Ascending aorta (tissue), 2 donors: ENCODE measurements at places on chromosomes 7 and 10.

GRCh38 chr10:81728692-81729091, 146.3 kb upstream of the NRG3 start:
- DNase-seq: no peak
- no peaks in the 10 kb centered on the region for H3K4me1 ChIP-seq
- no peak overlapping the region for H3K27ac ChIP-seq
- H3K4me3 ChIP-seq: no peak overlapping the region
- no peaks in the 10 kb centered on the region for H3K36me3 ChIP-seq
- H3K27me3 ChIP-seq: no peaks in the 10 kb centered on the region

GRCh38 chr10:70348228-70348850, 34.1 kb downstream of the LRRC20 start:
- H3K4me3 ChIP-seq: no peak overlapping the region
- H3K4me1 ChIP-seq: no peaks in the 10 kb centered on the region
- H3K27ac ChIP-seq: no peak overlapping the region
- no peaks in the 10 kb centered on the region for H3K27me3 ChIP-seq
- no peaks in the 10 kb centered on the region for H3K36me3 ChIP-seq

- DNase-seq: no peak
- peak overlapping the region; percentile 43 for H3K4me3 ChIP-seq
- no peaks in the 10 kb centered on the region for H3K4me1 ChIP-seq
- no peak overlapping the region for H3K27ac ChIP-seq
Measured at GRCh38 chr7:97732565-97733275, 834 bp downstream of the TAC1 start.

- no peak overlapping the region for H3K4me3 ChIP-seq
- H3K4me1 ChIP-seq: peaks cover 22% of the 10 kb centered on the region
- no peak for DNase-seq
- no peak overlapping the region for H3K27ac ChIP-seq
- no peaks in the 10 kb centered on the region for H3K27me3 ChIP-seq
Measured at GRCh38 chr7:148732862-148733261, 34.2 kb downstream of the CUL1 start.

DNA sequence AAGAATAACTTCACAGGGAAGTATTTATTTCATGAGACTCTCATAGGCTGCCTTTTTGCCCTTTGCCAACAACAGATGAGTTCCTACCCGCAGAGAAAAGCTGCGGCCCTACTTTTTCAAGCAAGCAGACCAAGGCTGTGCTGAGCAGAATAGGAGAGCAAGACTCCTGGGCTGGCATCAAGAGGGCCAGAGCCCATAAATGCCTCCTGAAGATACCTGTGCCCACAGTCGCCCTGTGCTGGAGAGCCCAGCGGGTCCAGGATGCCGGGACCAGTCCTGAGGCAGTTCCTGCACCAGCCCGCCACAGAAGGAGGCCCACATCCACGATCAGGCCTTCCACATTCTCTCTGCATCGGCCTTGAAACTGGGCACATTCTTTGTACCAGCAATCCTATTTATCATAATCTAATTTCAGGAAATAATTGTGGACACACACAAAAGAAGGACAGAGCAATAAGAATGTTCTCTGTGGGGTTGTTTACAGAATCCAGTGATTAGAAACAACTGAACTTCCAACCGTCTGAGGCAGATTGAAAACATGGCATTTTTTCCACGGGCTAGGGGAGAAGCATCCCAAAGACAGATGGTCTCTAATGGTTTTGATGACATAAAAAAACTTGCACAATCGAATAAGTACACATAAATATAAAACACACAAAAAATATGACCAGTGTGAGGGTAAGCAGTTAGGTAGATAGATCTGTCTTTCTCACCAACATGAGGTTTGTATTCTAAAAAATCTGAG, 95.6 kb downstream of the CPXM2 start:
- H3K4me3 ChIP-seq: no peak overlapping the region
- H3K36me3 ChIP-seq: peaks cover 50% of the 10 kb centered on the region
- no peak overlapping the region for H3K27ac ChIP-seq
- DNase-seq: no peak
- no peaks in the 10 kb centered on the region for H3K27me3 ChIP-seq

DNA sequence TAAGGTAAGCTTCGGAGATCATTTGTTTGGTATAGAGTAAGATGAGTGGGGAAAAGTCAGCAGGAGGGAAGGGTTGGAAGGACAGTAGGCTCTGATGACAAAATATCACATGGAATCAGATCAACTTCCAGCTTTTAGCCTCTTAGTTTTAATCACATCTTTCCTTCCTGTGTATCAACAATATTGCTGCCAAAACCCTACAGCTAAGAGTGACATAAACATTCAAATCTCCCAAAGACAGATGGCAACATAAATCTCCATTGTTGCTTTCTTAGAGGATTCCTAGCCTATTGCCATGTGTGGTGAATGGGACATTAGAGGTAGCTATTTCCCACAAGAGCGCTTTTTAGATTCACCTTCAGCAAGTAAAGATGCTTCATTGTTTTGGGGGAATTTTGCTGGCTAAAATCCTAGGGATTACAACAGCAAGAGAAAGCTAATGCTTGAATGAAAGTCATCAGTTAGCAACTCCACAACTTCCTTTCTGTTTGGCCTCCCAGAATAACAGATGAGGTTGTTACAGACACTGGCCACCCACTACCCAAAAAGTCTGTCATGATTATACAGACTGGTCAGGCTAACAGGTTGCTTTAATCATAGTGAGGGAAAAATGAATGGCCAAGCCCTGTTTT, 35.2 kb upstream of the FZD1 start:
- no peak overlapping the region for H3K27ac ChIP-seq
- no peaks in the 10 kb centered on the region for H3K27me3 ChIP-seq
- no peaks in the 10 kb centered on the region for H3K36me3 ChIP-seq
- H3K4me3 ChIP-seq: no peak overlapping the region

DNA sequence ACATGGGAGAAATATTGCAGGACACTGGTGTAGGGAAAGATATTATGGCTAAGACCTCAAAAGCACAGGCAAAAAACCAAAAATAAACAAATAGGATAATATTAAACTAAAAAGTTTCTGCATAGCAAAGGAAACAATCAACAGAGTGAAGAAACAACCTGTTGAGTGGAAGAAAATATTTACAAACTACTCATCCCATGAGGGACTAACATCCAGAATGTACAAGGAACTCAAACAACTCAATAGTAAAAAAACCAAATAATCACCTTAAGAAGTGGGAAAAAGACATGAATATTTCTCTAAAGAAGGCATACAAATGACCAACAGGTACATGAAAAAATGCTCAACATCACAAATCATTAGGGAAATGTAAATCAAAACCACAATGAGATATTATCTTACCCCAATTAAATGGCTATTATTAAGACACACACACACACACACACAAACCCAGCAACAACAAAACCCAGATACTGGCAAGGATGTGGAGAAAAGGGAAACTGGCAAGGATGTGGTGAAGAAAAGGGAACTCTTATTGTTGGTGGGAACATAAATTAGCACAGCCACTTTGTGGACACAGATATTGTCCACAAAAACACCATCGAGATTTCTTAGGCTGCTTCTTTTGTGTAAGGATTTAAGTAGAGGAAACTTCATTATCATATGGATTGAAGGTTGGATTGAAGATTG, 9.8 kb upstream of the RAB18 start:
- H3K4me1 ChIP-seq: no peaks in the 10 kb centered on the region
- no peak overlapping the region for H3K27ac ChIP-seq
- no peak overlapping the region for H3K4me3 ChIP-seq
- no peaks in the 10 kb centered on the region for H3K36me3 ChIP-seq
- DNase-seq: no peak
- no peaks in the 10 kb centered on the region for H3K27me3 ChIP-seq

GRCh38 chr7:103686064-103686463, 240.1 kb upstream of the SLC26A5 start:
- no peak overlapping the region for H3K27ac ChIP-seq
- no peaks in the 10 kb centered on the region for H3K4me1 ChIP-seq
- DNase-seq: no peak

- DNase-seq: no peak
- H3K4me3 ChIP-seq: no peak overlapping the region
- no peak overlapping the region for H3K27ac ChIP-seq
Measured at GRCh38 chr10:78209970-78210369, 176.3 kb downstream of the RPS24 start.

DNA sequence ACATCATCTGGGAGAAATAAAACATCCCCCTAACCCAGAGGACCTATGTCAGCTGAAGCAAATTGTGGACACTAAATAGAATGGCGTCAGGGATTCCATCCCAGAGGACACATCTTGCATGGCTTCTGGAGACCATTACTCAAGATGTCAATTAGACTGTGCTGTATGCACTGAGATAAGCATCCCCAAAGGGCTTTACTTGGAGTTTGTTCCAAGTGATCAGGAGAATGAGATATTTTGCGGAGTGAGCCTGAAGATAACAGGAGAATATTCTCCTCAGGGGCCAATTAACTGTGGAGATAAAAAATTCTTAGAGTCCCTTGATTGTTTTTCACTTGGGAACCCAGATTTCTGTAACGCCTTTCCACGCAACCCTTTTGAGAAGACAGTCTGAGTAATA, 4.5 kb upstream of the OR2AE1 start:
- no peaks in the 10 kb centered on the region for H3K4me1 ChIP-seq
- H3K27me3 ChIP-seq: no peaks in the 10 kb centered on the region
- H3K36me3 ChIP-seq: no peaks in the 10 kb centered on the region
- no peak overlapping the region for H3K4me3 ChIP-seq

DNA sequence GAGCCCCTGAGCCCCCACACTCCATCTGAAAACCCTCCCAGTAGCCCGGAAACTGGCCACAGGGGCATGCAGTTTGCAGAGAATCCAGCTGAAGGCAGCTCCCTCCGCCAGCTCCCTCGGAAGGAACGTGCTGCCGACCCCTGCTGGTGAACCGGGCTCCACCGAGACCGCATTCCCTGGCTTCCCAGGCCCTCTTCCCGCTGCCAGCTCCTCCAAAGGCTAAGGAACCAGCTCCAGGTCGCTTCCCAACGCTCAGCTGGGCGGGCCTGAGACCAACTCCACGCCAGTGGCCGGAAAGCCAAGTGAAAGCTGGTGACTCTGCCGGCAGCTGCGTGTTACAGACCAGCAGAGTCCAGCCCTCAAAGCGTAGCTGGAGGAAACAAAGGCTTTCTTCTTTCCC, 35.8 kb downstream of the GPER1 start:
- peaks cover 7% of the 10 kb centered on the region for H3K4me1 ChIP-seq
- peaks cover 3% of the 10 kb centered on the region for H3K36me3 ChIP-seq
- no peaks in the 10 kb centered on the region for H3K27me3 ChIP-seq
- H3K4me3 ChIP-seq: peak overlapping the region; percentile 60
- peak; percentile 94 for DNase-seq

- H3K27ac ChIP-seq: peak overlapping the region; percentile 100
- H3K36me3 ChIP-seq: peaks cover 4% of the 10 kb centered on the region
- peak overlapping the region; percentile 98 for H3K4me3 ChIP-seq
- no peaks in the 10 kb centered on the region for H3K27me3 ChIP-seq
Measured at GRCh38 chr10:68333440-68334431, 1.0 kb upstream of the PBLD start.

DNA sequence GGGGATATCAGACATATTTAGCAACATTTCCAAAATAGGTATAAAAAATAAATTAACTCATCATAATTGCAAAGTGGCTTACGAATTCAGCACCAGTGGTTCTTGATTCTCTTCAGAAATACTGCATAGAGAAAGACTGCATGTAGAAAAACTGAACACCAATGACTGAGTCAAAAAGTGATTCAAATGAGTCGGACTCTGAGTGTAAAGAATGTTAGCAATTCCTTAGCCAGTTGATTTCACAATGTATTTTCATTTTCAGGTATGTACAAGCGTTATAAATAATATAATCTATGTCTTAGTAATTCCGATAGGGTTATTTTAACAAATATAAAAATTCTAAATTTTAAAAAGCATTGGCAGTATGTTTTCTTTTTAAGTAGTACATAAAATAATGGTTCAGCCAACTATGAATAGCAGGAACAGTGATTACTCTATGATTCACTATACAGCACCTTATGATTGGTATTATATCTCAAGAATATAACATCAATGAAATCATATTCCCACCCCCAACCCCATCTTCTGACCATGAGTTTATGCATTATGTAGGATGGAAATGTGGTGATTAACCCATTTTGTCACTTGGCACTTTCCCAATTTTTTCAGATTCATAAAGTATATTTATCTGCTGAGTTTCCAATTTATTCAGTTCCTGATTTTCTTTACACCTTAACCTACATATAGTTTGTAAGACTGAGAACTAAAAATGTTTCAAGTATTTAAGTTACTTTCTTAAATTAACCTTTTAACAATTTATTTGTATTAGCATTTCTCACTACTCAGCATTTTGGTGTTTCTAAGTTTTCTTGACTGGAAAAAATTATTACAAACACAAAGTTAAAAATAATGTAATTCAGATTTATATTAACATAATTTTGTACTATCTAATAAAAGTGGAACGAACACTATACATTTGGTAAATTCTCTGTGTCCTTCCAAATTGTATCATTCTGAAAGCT, 33.9 kb downstream of the DNAJC1 start:
- no peak for DNase-seq
- H3K27ac ChIP-seq: no peak overlapping the region
- no peaks in the 10 kb centered on the region for H3K36me3 ChIP-seq
- H3K4me1 ChIP-seq: no peaks in the 10 kb centered on the region

- DNase-seq: no peak
- no peaks in the 10 kb centered on the region for H3K36me3 ChIP-seq
- H3K4me1 ChIP-seq: no peaks in the 10 kb centered on the region
Measured at GRCh38 chr10:23613900-23614299, 175.0 kb downstream of the OTUD1 start.

DNA sequence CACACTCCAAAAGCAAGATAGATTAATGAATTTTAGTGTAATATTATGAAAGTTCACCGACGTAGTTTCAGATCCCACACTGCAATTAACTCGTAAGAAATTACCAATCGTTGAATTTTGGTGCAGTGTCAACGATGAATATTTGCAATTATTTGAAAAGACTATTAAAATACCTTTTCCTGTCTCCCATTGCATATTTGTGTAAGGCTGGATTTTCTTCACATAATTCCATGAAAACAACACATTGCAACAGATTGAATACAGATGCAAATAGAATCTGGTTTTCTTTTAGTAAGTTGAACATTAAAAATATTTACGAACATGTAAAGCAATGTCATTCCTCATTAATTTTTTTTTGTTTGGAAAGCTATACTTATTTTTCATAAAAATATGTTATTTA, 50.9 kb downstream of the DNMBP start:
- no peaks in the 10 kb centered on the region for H3K27me3 ChIP-seq
- H3K27ac ChIP-seq: no peak overlapping the region
- H3K4me3 ChIP-seq: no peak overlapping the region

DNA sequence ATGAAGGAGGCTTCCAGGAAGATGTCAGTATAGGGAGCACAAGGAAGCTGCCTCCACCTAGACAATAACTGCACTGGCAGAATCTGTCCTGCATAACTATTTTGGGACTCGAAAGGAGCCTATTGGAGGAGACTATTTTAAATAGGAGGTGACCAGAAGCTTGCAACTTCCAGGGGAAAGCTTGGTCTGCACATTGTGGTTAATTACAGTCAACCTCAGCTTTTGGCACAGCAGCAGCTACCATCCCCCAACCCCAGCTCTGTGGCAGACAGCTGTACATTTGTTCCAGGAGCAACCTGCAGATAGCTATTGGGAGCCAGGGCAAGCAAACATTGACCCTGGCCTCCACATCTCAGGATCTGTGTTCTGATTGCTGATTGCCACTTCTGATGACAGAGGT, 46.3 kb upstream of the NANOS1 start:
- no peaks in the 10 kb centered on the region for H3K4me1 ChIP-seq
- H3K4me3 ChIP-seq: no peak overlapping the region
- no peak for DNase-seq
- H3K36me3 ChIP-seq: no peaks in the 10 kb centered on the region
- H3K27ac ChIP-seq: no peak overlapping the region
- H3K27me3 ChIP-seq: no peaks in the 10 kb centered on the region

GRCh38 chr10:120161111-120161510, 268.6 kb downstream of the SEC23IP start:
- H3K27ac ChIP-seq: no peak overlapping the region
- H3K27me3 ChIP-seq: no peaks in the 10 kb centered on the region
- no peaks in the 10 kb centered on the region for H3K4me1 ChIP-seq
- no peak for DNase-seq
